ENCODE measurements at places on chromosomes 4 and X. TPM values are rescaled to one million over a fixed set of nuclear protein-coding genes. Genes with fewer than 3 reads are reported as not detected.

- DNase-seq: no peak
Observed at GRCh38 chr4:4625488-4625887, 83.6 kb upstream of the STX18 start.

MXRA5 gene
- not detected for total RNA-seq

DNA sequence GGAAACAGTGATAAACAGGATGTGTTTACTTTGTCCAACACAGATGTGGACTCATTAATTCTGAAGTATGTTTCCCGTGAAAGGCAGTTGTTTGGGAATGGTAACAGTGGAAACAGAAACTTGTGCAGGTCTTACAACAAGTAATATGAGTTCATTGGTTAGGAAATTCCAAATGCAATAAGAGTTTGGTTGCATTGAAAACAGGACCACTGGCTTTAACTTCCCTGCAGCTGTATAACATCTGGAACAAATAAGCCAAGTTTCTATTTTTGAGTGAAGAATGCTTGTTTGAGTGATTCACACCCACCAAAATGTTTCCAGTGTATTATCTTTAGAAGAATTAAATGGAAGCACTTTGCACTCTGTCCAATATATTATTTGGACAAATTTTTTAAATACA lies 82.4 kb upstream of the BMP3 start:
- no peak for DNase-seq

- no peak for DNase-seq
Observed at GRCh38 chrX:152926923-152927322, 29.1 kb downstream of the ZNF185 start.

CCDC110 gene
- 0.28 TPM for total RNA-seq

DNA sequence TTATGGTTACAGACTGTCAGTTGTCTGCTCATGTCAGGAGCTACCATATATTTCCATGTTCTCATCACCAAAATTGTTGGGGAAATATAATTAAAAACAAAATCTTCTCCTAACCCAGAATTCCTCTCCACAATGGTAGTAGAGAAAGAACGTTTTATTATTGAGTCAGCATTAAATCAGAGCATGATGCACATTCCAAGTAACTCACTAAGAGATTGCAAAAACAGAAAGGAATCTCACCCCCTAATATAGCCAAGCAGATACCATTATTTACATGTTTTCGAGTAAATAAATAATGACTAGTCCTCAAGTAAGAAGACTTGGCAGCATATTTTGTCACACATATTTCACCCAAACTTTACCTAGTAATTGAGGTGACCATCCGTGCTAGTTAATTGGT lies 36.2 kb upstream of the ARHGEF6 start:
- no peak for DNase-seq

DNA sequence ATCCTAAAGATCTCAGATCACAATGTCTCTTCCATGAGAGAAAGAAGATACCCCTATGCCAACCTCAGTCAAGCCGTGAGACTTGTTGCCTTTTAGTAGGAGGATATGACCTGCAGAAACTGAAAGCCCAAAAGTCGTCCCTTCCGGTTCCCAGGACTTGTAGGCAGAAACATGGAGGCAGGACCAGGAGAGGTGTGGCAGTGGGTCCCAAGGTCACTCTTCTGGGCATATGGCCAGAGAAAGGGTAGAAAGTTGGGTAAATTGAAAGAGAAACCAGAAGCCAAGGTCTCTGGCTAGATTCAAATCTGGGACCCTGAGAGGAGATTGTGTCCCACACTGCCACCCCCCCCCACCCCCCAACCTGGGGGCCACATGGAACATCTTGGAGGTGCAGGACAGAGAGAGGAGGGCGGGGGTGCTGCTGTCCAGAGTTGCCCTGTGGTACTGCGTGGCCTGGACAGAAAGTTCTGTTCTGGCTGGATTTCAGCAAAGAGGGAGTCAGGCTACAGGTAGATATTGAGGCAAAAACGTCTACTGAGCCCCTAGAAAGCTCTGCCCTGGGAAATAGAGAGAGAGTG lies 55.4 kb downstream of the DDX3X start:
- DNase-seq: no peak

All from endothelial cell of umbilical vein (primary cell).